Amniotic stem cell (primary cell): ENCODE measurements at places on chromosomes 1 and 21.

GRCh38 chr1:231724876-231725647, 98.5 kb downstream of the DISC1 start:
- DNase-seq, result no peak

DNA sequence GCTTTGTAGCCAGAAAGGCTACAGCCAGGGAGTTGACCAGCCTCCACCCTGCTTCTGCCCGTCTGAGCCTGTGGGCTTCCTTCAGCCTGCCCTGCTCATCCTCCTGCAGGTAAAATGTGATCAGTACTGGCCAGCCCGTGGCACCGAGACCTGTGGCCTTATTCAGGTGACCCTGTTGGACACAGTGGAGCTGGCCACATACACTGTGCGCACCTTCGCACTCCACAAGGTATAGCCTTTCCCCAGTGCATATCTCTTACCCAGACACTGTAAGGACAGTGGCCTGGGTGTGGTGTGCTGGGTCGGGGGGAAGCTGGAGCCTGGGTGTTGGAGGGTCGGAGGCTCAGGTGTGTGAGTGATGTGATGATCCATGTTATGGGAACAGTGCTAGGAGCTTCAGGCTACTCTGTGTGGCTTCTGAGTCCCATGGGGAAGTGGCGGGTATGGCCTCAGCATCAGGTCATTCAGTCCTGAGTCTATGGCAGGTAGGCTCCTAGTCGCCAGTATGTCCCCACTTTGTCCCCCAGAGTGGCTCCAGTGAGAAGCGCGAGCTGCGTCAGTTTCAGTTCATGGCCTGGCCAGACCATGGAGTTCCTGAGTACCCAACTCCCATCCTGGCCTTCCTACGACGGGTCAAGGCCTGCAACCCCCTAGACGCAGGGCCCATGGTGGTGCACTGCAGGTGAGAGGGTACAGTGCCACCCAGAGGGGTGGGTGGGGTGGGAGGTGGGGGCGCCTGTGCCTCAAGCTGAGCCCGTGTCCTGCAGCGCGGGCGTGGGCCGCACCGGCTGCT, 31.2 kb upstream of the KDM4A start:
- DNase-seq, result no peak

- no peak for DNase-seq
Observed at GRCh38 chr1:57711326-57711725, 287.5 kb upstream of the DAB1 start.

DNA sequence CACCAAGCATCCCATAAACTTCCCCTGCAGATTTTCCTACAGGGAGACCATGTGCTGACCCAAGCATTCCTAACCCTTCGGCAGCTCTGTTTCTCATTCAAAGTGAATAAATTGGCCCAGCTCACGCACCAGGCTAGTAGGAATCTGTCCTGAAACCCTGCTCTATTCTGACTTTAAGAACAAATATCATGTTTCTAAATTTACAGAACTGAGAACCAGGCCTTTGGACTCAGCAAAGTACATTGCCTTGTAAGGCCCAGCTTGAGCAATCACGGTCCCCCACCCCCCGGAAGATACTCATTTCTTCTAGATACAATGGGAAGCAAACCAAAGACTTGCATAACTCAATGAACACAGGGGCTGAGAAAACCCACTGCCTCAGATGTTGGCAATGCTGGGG, 160.1 kb upstream of the NFIA start:
- no peak for DNase-seq
